Body of pancreas (tissue), 4 donors: ENCODE measurements at places on chromosomes 12 and 14.

- no peak overlapping the region for H3K27ac ChIP-seq
- no peaks in the 10 kb centered on the region for H3K27me3 ChIP-seq
- no peaks in the 10 kb centered on the region for H3K36me3 ChIP-seq
- H3K4me3 ChIP-seq = no peak overlapping the region
Measured at GRCh38 chr14:103839579-103839978, 7.8 kb downstream of the PPP1R13B start.

GRCh38 chr12:32146074-32146873 lies 39.6 kb downstream of the BICD1 start:
- H3K27me3 ChIP-seq = no peaks in the 10 kb centered on the region
- no peak overlapping the region for H3K4me3 ChIP-seq
- H3K4me1 ChIP-seq = no peaks in the 10 kb centered on the region
- no peak overlapping the region for H3K27ac ChIP-seq

- DNase-seq = no peak
- no peaks in the 10 kb centered on the region for H3K27me3 ChIP-seq
- H3K27ac ChIP-seq = no peak overlapping the region
- no peak overlapping the region for H3K4me3 ChIP-seq
- H3K36me3 ChIP-seq = peaks cover 13% of the 10 kb centered on the region
- H3K4me1 ChIP-seq = peaks cover 16% of the 10 kb centered on the region
Measured at GRCh38 chr12:57095440-57095839, 6.5 kb downstream of the NAB2 start.

- DNase-seq = no peak
- H3K4me3 ChIP-seq = no peak overlapping the region
- no peaks in the 10 kb centered on the region for H3K36me3 ChIP-seq
- peaks cover 24% of the 10 kb centered on the region for H3K4me1 ChIP-seq
Measured at GRCh38 chr14:77649326-77649725, 32.9 kb upstream of the SPTLC2 start.

DNA sequence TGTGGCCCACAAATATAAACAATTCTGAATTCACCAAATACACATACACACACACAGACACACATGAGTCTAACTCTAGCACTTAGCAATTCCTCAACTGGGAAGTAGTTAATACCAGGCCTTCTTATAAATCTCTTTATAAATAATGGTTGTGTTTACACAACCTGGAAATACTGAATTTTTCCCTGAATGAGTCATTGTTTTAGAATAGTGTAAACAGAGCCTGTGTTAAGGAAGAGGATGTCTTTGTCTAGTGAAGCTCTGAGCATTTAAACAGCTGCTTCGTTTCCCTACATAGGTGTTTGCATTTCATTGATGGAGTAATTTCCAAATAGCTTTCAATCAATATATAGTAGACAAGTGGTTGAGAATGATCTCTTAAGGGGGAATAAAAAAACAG lies 218.8 kb downstream of the BTG1 start:
- no peak for DNase-seq
- no peaks in the 10 kb centered on the region for H3K27me3 ChIP-seq
- no peaks in the 10 kb centered on the region for H3K36me3 ChIP-seq

- no peak overlapping the region for H3K27ac ChIP-seq
- no peaks in the 10 kb centered on the region for H3K4me1 ChIP-seq
- DNase-seq = no peak
- H3K36me3 ChIP-seq = no peaks in the 10 kb centered on the region
- H3K27me3 ChIP-seq = no peaks in the 10 kb centered on the region
Measured at GRCh38 chr12:68779280-68779679, 28.7 kb upstream of the MDM2 start.

DNA sequence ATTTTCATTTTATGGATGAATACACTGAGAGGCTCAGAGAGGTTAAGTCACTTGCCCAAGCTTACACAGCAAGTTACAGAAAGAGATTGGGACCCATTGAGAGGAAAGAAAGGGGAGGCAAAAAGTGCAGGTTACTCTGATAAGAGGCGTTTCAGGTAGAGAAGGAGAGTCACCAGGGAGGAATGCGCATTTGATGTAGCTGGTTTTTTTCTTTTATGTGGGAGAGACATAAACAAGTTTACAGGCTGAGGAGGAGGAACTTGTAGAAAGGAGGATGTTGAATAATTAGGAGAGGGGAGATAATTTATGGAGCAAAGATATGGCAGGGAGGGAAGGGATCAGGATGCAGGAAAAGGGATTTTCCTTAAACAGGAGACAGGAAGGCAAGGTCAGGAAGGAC lies 297.0 kb downstream of the PCNX1 start:
- no peaks in the 10 kb centered on the region for H3K27me3 ChIP-seq
- peaks cover 9% of the 10 kb centered on the region for H3K4me1 ChIP-seq
- H3K36me3 ChIP-seq = no peaks in the 10 kb centered on the region
- H3K27ac ChIP-seq = no peak overlapping the region

GRCh38 chr14:31854508-31855075 lies 222.5 kb upstream of the ARHGAP5 start:
- no peak overlapping the region for H3K4me3 ChIP-seq
- no peak overlapping the region for H3K27ac ChIP-seq
- no peaks in the 10 kb centered on the region for H3K36me3 ChIP-seq
- no peak for DNase-seq

- peak overlapping the region; percentile 25 for H3K27ac ChIP-seq
- no peaks in the 10 kb centered on the region for H3K36me3 ChIP-seq
- no peaks in the 10 kb centered on the region for H3K27me3 ChIP-seq
- no peak overlapping the region for H3K4me3 ChIP-seq
- no peaks in the 10 kb centered on the region for H3K4me1 ChIP-seq
Measured at GRCh38 chr12:121590476-121591143, 9.8 kb upstream of the KDM2B start.

GRCh38 chr12:119229837-119230236 lies 51.1 kb downstream of the HSPB8 start:
- H3K4me1 ChIP-seq = no peaks in the 10 kb centered on the region
- no peaks in the 10 kb centered on the region for H3K27me3 ChIP-seq
- no peak overlapping the region for H3K27ac ChIP-seq
- H3K36me3 ChIP-seq = no peaks in the 10 kb centered on the region
- H3K4me3 ChIP-seq = no peak overlapping the region

GRCh38 chr14:105486974-105487448 lies 325 bp downstream of the CRIP1 start:
- no peak overlapping the region for H3K27ac ChIP-seq
- H3K4me1 ChIP-seq = peaks cover 76% of the 10 kb centered on the region
- no peak for DNase-seq

DNA sequence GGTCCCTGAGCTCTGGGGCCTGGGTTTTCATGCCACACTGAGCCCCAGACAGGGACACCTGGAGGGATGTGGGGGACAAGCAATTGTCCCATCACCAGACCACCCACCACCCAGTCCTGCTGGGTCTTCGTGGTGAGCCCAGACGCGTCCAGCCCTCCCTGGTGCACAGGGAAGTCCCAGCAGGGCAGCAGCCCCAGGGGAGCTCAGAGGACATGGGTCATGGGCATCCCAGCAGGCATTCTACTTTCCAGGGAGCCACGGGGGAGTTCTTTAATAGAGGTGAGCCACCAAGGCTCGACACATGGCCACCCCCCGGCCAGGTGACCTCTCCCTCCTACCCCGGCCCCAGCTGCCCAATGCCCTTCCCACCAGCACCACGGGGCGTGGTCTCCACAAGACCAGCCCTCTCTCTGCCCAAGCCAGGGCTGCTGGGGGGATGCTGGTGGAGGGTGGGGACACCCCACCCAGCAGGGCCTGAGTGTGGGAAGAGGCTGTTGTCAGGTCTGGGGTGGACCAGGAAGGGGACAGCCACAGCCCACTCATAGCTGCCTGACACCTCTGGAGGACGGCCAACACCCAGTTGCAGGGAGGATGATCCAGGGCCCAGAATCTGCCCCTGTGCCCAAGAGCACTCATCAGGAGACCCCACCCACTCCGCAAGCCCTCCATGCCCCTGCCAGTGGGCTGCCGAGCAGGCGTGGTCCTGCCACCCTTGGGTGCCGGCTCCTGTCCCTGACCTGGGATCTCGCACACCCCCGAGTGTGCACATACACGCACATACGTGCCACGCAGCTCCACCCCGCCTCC lies 14.1 kb downstream of the AKT1 start:
- H3K4me1 ChIP-seq = peaks cover 34% of the 10 kb centered on the region
- no peak for DNase-seq
- H3K4me3 ChIP-seq = no peak overlapping the region
- no peak overlapping the region for H3K27ac ChIP-seq
- H3K27me3 ChIP-seq = no peaks in the 10 kb centered on the region

- H3K4me1 ChIP-seq = peaks cover 15% of the 10 kb centered on the region
- H3K27me3 ChIP-seq = no peaks in the 10 kb centered on the region
- H3K4me3 ChIP-seq = no peak overlapping the region
- H3K27ac ChIP-seq = no peak overlapping the region
Measured at GRCh38 chr14:77646907-77647306, 30.5 kb upstream of the SPTLC2 start.

GRCh38 chr12:24530689-24531088 lies 418.2 kb downstream of the BCAT1 start:
- DNase-seq = no peak
- H3K4me1 ChIP-seq = no peaks in the 10 kb centered on the region
- no peaks in the 10 kb centered on the region for H3K27me3 ChIP-seq
- no peak overlapping the region for H3K27ac ChIP-seq
- H3K4me3 ChIP-seq = no peak overlapping the region
- H3K36me3 ChIP-seq = no peaks in the 10 kb centered on the region

DNA sequence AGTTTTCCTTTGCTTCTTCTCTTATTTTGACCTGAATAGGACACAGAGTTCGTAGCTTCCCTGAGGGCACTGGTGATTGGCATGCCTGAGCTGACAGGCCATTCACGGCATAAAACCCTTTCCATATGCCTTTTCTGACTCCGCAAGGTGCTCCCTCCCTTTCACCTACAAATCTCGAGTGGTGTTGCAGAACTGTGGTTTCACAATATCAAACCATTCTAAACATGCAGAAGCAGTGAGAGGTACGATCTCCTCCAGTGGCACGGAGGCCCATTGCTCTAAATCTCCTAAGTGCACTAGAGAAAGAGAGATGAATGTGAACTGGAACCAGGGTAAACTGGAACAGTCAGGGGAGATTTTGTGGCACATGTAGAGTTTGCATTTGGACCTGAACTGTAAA lies 23.9 kb downstream of the CLSTN3 start:
- no peak for DNase-seq
- H3K36me3 ChIP-seq = peaks cover 2% of the 10 kb centered on the region
- H3K27me3 ChIP-seq = no peaks in the 10 kb centered on the region
- no peaks in the 10 kb centered on the region for H3K4me1 ChIP-seq
- no peak overlapping the region for H3K27ac ChIP-seq
- no peak overlapping the region for H3K4me3 ChIP-seq

- H3K27ac ChIP-seq = no peak overlapping the region
- H3K27me3 ChIP-seq = no peaks in the 10 kb centered on the region
- H3K4me3 ChIP-seq = no peak overlapping the region
- DNase-seq = no peak
Measured at GRCh38 chr12:56758728-56759262, 4.3 kb upstream of the HSD17B6 start.

DNA sequence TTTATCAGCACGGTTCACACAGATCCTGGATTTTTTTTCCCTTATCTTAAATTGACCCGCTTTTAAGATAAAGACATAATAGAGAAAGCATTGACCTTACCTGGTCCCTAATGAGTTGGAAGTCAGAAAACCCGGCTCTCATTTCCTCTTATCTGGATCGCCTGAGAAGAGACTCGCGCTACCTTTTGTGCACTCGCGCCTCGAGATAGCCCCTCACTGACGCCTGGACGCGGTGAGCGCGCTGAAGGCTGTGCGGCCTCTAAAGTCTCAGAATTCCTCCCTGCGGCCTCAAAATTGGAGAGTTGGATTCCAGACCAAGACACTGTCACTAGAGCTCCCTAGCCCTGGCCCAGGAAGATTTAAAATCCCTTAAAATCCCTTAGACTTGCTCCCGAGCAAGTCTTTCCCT lies 7.0 kb downstream of the NKX2-1 start:
- no peak for DNase-seq
- no peaks in the 10 kb centered on the region for H3K27me3 ChIP-seq
- no peak overlapping the region for H3K4me3 ChIP-seq
- peaks cover 11% of the 10 kb centered on the region for H3K4me1 ChIP-seq

- no peak overlapping the region for H3K4me3 ChIP-seq
- no peaks in the 10 kb centered on the region for H3K36me3 ChIP-seq
- H3K4me1 ChIP-seq = peaks cover 51% of the 10 kb centered on the region
- H3K27ac ChIP-seq = peak overlapping the region; percentile 93
Measured at GRCh38 chr12:3004655-3005565, 45.7 kb downstream of the TEAD4 start.

DNA sequence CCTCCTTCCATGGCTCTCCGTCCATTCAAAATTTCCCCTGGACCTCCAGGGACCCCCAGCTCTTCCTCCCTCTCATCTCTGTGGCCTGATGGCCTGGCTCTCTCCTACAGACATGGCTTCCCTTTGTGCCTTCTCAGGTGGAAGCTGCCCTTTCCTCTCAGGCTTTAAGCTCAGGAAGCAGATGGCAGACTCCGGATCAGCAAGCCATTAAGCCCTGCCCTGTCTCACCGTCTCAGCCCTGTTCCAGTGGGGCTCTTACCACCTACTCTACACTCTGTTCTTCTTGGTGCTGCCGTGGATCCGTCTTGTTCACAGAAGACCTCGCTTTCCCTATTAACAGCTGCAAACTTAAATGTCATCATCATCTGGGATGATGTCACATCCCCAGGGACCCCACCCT lies 33.1 kb downstream of the NPC2 start:
- no peaks in the 10 kb centered on the region for H3K27me3 ChIP-seq
- H3K36me3 ChIP-seq = no peaks in the 10 kb centered on the region
- no peaks in the 10 kb centered on the region for H3K4me1 ChIP-seq
- H3K4me3 ChIP-seq = no peak overlapping the region
- DNase-seq = no peak
- H3K27ac ChIP-seq = no peak overlapping the region

GRCh38 chr12:122081697-122082221 lies 3.2 kb downstream of the MLXIP start:
- H3K4me1 ChIP-seq = peaks cover 53% of the 10 kb centered on the region
- no peaks in the 10 kb centered on the region for H3K36me3 ChIP-seq
- DNase-seq = no peak
- peak overlapping the region; percentile 95 for H3K4me3 ChIP-seq
- H3K27ac ChIP-seq = peak overlapping the region; percentile 86
- H3K27me3 ChIP-seq = no peaks in the 10 kb centered on the region

GRCh38 chr12:47828976-47829482 lies 9.3 kb upstream of the HDAC7 start:
- H3K27me3 ChIP-seq = no peaks in the 10 kb centered on the region
- H3K4me3 ChIP-seq = no peak overlapping the region
- H3K4me1 ChIP-seq = peaks cover 26% of the 10 kb centered on the region
- no peaks in the 10 kb centered on the region for H3K36me3 ChIP-seq
- peak; percentile 54 for DNase-seq

DNA sequence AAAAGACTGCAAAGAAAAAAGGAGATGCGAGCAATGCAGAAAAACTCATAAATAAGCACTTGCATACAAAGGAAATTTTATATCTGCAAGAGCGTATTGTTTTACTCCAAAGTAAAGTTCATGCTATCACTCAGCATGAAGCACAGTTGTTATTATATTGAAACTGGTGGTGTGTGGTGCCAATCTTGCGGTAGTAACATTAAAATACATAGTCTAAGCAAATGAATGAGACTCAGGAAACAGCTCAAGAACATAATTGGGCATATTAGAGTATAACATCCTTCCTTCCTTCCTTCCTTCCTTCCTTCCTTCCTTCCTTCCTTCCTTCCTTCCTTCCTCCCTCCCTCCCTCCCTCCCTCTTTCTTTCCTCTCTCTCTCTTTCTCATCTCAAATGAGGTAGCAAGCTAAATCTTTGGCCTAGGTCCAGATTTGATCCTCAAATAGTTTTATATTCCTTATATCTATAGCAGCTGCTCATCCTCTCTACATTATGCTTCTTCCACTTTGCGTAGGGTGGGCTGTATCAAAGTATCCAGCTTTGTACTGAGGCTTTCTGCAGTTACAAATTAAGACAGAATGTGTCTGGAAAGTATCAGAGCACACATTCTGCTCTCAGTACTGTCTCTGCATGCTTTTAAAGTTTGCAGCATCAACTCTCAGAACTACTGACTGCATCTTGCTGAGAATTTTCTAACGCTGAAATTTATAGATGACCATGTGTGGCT lies 718.3 kb downstream of the RERGL start:
- H3K4me3 ChIP-seq = no peak overlapping the region
- H3K27me3 ChIP-seq = no peaks in the 10 kb centered on the region
- no peaks in the 10 kb centered on the region for H3K4me1 ChIP-seq
- H3K36me3 ChIP-seq = no peaks in the 10 kb centered on the region
